ENCODE measurements at places on chromosomes 4 and X. TPM values are rescaled to one million over a fixed set of nuclear protein-coding genes. Genes with fewer than 3 reads are reported as not detected.

RLIM gene
- total RNA-seq = 20.4 TPM

HPF1 gene
- total RNA-seq = 38.8 TPM

SYTL4 gene
- 41.3 TPM for total RNA-seq

LRAT gene
- total RNA-seq = 0.83 TPM

SLC38A5 gene
- 4.6 TPM for total RNA-seq

TLR1 gene
- total RNA-seq = 15.7 TPM

GRCh38 chrX:128078545-128078944 is 26.3 kb upstream of the ACTRT1 start:
- no peak for DNase-seq

- no peak for DNase-seq
Observed at GRCh38 chr4:26812049-26812714, 48.5 kb upstream of the STIM2 start.

DNA sequence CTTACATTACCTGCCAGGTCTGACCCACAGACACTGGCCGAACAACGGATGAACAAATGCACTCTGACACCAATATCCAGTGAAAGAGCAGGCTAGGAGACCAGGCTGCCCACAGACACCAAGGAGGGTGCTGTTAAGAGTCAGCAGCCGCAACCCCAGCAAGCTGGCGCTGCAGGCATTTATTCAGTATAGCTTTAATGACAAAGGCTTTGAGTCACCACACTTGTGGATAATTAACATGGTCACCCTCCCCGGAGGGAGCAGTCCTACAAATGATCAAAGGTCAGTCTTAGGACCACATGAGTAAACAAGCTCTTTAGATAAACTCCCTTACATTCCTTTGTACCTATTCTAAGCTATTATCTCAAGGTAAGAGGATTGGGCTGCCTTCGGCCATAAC is 368.5 kb upstream of the GRID2 start:
- no peak for DNase-seq

DNA sequence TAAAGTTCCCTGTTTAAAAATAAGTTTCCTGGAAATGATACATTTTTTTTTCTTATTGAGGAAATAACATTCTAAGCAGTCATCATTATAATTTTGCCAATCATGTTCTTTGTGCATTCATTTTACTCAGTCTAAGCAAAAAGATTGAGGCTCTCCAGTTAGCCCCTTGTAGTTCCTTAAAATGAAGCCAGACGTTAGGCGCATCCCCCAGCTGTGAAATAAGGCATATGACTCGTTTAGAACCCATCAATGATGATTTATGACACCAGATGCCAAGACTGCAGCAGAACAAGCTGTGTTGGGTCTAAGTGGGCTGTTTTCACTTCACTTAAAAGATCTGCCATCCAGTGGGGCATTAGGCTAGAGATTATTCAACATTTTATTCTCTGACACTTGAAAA is 17.0 kb downstream of the PDGFC start:
- no peak for DNase-seq

DNA sequence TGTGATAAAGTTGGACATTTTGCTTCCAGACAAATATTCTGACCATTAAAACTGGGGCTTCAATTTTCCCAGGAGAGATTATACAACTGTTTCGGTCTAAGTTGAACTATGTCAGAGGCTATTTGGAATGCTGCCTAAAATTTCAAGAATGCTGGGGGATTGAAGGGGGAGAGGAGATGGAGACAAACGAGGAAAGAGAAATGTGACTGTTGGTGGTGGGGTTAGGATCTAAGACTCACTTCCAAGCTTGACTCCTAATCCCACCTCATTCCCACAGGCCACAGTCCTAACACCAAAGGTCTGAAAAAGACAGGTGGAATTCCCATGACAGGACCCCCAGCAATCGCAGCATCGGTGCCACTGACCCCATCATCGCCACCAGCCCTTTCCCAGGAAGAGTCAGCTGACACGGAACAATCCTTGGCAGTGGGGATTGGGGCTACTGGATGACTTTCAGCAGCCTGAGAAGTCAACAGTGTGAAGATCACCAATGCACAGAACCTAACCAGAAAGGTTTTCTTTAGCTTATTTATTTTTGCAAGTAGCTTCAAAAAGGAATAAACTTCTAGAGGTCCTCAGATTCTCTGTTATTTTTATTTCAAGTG is 74.0 kb upstream of the PRSS48 start:
- no peak for DNase-seq

- no peak for DNase-seq
Observed at GRCh38 chr4:173074501-173074946, 94.1 kb upstream of the GALNT7 start.

DNA sequence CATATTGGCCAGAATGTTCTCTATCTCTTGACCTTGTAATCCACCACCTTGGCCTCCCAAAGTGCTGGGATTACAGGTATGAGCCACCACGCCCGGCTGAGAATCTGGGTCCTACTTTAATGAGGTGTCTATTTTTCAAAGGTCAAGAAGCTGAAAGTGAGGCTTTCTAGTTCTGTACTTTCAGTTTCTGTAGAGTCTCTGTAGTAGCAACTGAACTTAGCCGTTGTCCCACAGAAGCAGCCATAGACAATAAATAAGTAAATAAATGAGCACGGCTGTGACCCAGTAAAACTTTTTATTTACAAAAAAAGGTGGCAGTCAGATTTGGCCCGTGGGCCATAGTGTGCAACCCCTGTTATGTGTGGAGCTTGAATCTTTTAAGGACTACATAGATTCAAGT is 92.0 kb downstream of the FNIP2 start:
- DNase-seq = no peak

GRCh38 chr4:151865312-151865711 is 104.5 kb upstream of the GATB start:
- peak; percentile 80 for DNase-seq
